Adrenal gland (tissue), 19 donors: ENCODE measurements at places on chromosomes 12 and 14.

- H3K4me1 ChIP-seq = no peaks in the 10 kb centered on the region
- no peak for DNase-seq
- H3K27me3 ChIP-seq = no peaks in the 10 kb centered on the region
- no peaks in the 10 kb centered on the region for H3K36me3 ChIP-seq
- H3K27ac ChIP-seq = no peak overlapping the region
- no peak overlapping the region for H3K4me3 ChIP-seq
These were observed 353.5 kb downstream of the TMEM132D start for GRCh38 chr12:129550353-129550752.

DNA sequence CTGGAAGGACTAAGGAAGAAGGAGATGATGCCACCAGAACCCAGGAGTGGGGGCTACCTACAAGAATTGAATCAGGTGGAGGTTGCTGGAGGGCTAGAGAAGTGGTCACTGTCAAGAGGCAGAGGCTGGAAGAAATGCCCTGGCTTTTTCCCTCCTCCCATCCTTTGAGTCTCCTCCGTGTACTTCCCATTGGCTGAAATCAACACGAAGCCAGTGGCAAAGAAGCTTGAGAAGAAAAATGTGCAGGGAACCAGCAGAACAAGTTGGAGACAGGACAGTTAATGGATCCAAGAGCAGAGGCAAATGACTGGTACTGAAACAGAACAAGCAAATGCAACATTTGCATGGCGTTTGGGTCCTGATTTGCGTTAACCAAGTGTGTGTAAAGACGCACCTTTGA is 9.1 kb upstream of the FBLN5 start:
- no peaks in the 10 kb centered on the region for H3K27me3 ChIP-seq
- H3K4me1 ChIP-seq = no peaks in the 10 kb centered on the region
- no peak overlapping the region for H3K27ac ChIP-seq
- H3K4me3 ChIP-seq = no peak overlapping the region
- DNase-seq = no peak
- H3K36me3 ChIP-seq = no peaks in the 10 kb centered on the region

GRCh38 chr12:72499244-72499643 is 227.1 kb downstream of the TRHDE start:
- no peak for DNase-seq
- no peak overlapping the region for H3K4me3 ChIP-seq
- H3K36me3 ChIP-seq = no peaks in the 10 kb centered on the region
- H3K27me3 ChIP-seq = no peaks in the 10 kb centered on the region
- no peak overlapping the region for H3K27ac ChIP-seq

DNA sequence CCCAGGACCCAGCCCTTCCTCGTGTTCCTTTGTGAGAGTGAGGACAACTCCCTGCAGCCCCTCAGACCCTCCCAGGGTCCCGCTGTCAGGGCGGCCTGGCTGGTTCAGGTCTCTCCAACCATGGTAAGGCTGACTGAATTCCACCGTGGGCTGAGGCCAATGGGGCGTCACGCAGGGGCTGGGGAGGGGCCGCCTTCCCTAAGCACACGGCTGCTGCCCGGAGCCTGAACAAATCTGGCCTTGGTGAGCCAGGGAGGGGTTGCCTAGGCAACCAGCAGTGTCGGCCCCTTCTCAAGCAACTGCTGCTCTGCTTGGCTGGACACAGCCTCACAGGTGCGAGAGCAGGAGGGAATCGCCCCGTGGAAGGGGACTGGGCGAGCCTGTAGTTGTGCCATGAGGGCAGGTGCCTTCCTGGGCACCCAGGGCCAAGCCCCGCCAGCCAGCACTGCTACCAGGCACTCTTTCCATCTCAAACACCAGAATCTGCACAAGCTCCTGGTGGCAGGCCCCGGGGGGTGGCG is 37.0 kb upstream of the GALNT9 start:
- no peaks in the 10 kb centered on the region for H3K4me1 ChIP-seq
- H3K4me3 ChIP-seq = no peak overlapping the region
- no peak for DNase-seq
- peaks cover 16% of the 10 kb centered on the region for H3K27me3 ChIP-seq

DNA sequence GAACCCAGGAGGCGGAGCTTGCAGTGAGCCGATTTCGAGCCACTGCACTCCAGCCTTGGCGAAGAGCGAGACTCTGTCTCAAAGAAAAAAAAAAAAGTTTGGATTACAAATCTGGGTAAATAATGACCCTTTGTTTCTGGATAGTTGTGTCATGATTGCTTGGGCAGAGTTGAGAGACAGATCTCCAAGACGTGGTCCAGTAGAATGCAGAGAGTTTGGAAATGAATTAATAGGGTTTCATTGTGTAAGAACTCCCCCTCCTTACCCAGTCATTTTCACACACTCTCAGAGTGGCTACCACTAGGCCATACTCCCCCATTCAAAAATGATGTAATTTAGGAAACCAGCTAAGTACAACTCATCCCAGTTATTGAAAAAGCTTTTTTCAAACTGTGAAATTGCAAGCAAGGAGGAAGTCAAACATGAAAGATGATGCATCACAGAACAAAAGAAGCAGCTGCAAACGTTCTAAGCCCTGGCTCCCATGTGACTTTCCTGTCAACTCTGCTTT is 1331.9 kb downstream of the AACS start:
- no peaks in the 10 kb centered on the region for H3K36me3 ChIP-seq
- H3K4me3 ChIP-seq = no peak overlapping the region
- H3K4me1 ChIP-seq = no peaks in the 10 kb centered on the region
- no peaks in the 10 kb centered on the region for H3K27me3 ChIP-seq
- DNase-seq = no peak

GRCh38 chr12:78886719-78887407 is 22.3 kb downstream of the SYT1 start:
- H3K4me1 ChIP-seq = no peaks in the 10 kb centered on the region
- DNase-seq = no peak
- no peaks in the 10 kb centered on the region for H3K36me3 ChIP-seq
- no peak overlapping the region for H3K4me3 ChIP-seq
- no peak overlapping the region for H3K27ac ChIP-seq
- H3K27me3 ChIP-seq = no peaks in the 10 kb centered on the region

DNA sequence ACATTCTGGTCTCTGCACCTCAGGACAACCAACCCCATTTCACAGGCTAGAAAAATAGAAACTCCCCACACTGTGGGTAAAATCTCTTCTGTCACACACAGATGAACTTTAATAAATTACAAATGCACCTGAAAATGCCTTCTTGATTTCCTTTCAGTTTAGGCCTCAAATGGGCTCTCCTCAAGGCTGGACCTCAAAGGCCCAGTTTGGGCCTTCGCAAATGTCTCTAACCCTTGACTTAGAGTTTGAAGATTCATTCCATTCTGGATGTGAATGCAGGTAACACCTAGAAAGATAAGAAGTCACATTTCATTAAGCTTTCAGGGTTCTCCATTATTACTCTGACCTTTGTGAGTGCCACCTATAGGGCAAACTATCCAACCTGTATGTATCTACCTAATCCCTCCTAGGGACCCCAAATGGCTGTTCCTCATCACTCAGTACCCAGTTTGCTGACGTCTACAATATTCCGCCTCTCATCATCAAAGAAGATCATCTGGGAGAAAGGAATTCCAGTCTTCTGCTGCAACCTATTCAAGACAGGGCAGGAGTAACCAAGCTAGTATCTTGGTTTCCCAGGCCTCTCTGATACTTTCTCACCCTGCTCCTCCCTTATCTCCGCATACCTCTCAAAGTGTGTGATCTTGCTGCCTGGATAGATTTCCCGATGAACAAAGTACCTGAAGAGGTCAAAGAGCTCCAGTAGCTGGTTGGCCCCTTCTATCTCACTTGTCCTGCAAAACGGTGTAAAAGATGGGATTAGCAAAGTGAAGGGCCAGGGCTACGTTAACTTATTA is 776 bp upstream of the CHMP4A start:
- peak overlapping the region; percentile 35 for H3K4me3 ChIP-seq
- peaks cover 33% of the 10 kb centered on the region for H3K36me3 ChIP-seq
- no peaks in the 10 kb centered on the region for H3K27me3 ChIP-seq
- no peak for DNase-seq

DNA sequence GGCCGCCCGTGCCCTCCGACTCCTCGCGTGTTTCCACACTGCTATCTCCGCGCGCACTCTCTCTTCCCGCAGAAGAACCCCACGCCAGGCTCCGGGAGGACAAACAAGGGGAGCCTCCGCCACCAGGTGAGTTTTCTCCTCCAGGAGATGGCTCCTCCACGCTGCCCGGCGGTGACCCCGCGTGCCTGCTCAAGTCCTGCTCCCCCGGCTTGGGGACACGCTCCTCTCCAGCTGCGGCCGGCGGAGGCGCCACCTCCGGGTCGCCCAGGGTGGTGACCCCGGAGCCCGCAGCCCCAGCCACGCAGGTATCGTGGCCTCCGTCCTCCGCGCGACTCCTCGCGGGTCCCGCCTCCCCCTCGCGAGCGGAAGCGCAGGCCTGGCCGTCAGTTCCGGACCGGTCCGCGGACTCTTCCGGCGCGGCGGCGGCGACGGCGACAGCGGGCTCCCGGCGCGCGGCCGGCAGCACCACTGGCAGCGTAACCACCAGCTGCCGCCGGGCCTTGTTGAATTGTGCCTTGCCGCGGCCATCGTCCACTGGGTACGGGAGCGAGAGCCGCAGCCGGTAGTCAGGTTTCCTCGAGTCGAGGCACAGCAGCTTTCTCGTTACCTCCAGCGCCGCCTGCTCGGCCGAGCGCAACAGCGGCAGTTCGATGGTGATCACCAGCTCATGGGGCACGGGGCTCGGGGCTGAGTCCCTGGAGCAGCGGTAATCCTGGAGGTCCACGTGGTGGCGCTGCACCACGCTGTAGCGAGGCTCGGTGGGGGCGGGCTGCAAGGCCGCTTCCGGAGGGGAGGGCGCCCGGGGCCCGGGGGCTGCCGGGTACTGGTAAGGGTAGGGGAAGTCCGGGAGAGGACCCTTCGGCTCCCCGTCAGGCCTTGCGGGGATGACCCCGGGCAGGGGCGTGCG is 1.2 kb downstream of the DNAAF2 start:
- no peaks in the 10 kb centered on the region for H3K36me3 ChIP-seq
- DNase-seq = peak; percentile 93
- H3K4me1 ChIP-seq = peaks cover 24% of the 10 kb centered on the region
- peak overlapping the region; percentile 73 for H3K27ac ChIP-seq

- H3K27me3 ChIP-seq = no peaks in the 10 kb centered on the region
- H3K27ac ChIP-seq = no peak overlapping the region
- DNase-seq = no peak
- H3K4me1 ChIP-seq = no peaks in the 10 kb centered on the region
These were observed 249.2 kb downstream of the C12orf50 start for GRCh38 chr12:87779858-87780498.

DNA sequence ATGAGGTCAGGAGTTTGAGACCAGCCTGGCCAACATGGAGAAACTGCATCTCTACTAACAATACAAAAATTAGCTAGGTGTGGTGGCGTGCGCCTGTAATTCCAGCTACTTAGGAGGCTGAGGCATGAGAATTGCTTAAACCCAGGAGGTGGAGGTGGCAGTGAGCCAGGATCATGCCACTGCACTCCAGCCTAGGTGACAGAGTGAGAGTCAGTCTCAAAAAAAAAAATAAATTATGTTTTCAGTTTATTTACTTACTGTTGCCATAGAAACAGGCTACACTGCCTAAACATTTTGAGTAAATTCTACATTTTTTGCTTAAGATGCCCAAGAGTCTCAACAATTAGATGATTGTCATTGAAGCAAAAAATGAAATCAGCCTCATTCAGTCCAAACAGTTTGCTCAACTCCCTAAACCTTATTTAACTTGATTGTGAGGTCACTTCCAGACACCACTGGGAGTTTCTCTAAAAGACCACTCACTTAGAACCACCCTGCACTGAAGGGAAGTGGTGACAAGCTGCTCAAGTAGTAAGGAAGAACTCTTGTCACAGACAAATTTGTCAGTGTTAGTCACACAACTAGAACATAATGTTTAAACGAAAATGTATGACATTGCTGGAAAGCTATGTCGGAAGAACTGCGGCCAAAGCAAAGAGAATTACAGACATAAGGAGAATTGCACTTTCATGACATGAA is 9.8 kb upstream of the GNPNAT1 start:
- H3K27me3 ChIP-seq = no peaks in the 10 kb centered on the region
- no peaks in the 10 kb centered on the region for H3K36me3 ChIP-seq
- H3K27ac ChIP-seq = no peak overlapping the region
- DNase-seq = no peak

DNA sequence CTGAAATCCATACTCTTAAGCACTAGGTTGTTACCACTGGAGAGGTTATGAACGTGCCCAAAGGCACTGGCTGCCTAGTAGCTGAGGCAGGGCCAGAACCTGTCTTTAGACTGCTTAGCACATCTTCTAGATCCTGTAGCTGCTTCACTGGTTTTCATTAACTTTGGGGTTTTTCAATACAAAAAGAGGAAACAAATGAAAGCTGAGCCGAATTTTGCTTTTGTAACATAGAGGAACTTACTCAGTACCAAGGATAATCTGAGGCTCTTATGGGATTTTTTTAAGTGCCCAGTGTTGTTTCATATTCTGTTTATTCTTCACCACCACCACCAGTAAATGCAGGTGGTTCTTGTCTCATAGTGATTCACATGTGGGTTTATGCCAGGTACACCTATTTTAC is 396.1 kb downstream of the RAD51B start:
- no peak for DNase-seq
- no peak overlapping the region for H3K27ac ChIP-seq
- peaks cover 18% of the 10 kb centered on the region for H3K4me1 ChIP-seq
- H3K27me3 ChIP-seq = no peaks in the 10 kb centered on the region

DNA sequence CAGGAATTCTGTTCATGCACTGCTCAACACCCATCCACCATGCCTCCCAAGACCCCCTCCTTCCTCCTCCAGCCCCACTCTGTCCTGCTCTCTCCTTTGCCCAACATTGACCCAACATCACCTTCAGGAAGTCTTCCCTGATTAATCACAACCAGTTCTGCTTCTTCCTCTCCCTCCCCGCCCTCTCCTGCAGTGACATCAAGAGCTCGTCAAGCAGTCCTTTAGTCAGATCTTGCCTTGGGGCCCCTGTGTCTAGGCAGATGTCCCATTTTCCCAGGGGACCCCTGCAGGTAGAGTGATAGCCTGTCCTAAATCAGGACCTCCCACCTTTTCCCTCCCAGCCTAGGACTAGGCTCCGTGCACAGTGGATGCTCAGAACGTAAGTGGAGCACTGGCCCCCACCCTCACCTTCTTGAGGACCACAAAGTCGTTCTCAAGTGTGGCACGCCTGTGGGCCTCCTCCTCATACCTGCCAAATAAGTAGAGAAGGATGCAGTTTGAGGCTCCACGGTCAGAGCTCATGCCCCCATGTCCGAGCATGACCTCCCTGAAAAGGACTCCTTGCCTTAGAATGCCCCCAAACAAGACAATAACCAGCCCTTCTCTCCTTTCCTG is 2.3 kb downstream of the KRT78 start:
- no peaks in the 10 kb centered on the region for H3K4me1 ChIP-seq
- DNase-seq = no peak
- H3K4me3 ChIP-seq = no peak overlapping the region
- no peak overlapping the region for H3K27ac ChIP-seq
- H3K36me3 ChIP-seq = no peaks in the 10 kb centered on the region

DNA sequence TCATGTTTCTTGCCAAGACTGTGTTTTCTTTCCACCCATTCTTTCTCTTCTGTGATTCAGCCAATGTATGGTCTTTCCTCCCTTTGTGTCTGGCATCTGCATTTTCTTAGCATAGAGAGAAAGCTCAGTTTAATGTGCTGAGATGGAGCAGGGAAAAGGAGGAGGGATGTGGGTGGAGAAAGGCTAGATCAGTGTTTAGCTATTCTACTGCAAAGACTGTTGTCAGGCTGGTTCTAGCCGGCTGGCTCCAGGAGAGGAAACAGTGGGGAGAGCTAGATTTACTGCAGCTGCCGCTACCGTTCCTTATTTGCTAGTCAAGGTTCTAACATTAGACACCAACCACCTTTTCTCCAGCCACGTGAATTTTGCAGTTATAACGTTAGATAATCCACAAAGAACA is 5.2 kb upstream of the RIMKLB start:
- H3K27me3 ChIP-seq = no peaks in the 10 kb centered on the region
- no peaks in the 10 kb centered on the region for H3K36me3 ChIP-seq
- H3K27ac ChIP-seq = no peak overlapping the region
